Left ventricle myocardium inferior (tissue), 1 donor: ENCODE measurements at places on chromosomes 16 and 17.

DNA sequence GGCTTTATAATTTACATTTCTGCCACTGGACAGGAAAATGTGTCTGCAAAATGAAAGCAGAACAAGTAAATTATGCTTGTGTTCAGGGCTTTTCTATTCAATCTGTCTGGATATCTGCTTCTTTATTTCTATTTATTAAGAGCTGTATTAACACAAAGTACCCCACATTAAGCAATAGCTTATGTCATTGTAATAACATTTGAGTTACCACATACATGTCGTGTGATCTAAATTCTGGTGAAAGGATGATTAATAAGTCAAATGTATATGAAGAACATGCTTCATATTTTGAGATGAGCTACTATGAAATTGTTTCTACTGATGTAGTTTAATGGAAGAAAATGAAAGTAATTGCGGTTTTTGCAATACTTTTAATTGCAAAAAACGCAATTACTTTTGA, 238.2 kb downstream of the KCNJ2 start:
- DNase-seq: no peak

- DNase-seq: no peak
Measured at GRCh38 chr17:31250229-31250628, 46.8 kb downstream of the OMG start.

GRCh38 chr16:87298857-87299465, 18.2 kb downstream of the C16orf95 start:
- DNase-seq: no peak

GRCh38 chr17:10118788-10119130, 79.6 kb downstream of the GAS7 start:
- DNase-seq: no peak

- DNase-seq: no peak
Measured at GRCh38 chr17:61322325-61323002, 77.2 kb upstream of the TBX2 start.

GRCh38 chr16:30699615-30700099, 686 bp downstream of the SRCAP start:
- no peak for DNase-seq

DNA sequence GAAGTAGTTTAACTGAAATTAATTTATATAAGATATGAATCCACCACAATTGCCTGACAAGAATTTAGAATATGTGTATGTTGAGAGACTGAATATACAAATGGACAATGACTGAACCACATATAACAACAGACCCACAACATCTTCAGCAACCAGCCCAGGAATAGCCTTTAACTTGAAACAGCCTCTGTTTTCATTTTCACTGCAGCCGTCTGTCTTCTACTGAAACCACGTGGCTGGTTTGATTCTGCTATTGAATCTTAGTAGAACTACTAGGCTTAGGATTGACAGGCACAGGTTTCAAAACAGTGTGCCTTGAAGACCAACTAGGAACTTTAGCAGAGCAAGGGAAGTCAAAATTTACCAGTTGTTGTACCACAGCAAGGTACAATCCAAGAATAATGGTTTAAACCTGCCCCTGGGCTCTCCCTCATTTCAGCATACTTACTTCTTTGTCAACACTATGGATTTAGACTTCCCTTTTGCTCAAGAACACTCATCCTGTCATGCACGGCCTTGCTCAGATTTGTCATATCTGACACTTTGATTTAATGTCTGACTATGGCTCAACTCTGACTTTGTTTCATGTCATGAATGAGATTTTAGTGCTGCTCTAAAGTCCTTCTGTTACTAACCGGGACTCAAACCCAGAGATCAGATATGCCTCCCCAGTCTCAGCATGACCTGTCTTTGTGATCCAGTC, 355.0 kb downstream of the KIF2B start:
- DNase-seq: no peak

DNA sequence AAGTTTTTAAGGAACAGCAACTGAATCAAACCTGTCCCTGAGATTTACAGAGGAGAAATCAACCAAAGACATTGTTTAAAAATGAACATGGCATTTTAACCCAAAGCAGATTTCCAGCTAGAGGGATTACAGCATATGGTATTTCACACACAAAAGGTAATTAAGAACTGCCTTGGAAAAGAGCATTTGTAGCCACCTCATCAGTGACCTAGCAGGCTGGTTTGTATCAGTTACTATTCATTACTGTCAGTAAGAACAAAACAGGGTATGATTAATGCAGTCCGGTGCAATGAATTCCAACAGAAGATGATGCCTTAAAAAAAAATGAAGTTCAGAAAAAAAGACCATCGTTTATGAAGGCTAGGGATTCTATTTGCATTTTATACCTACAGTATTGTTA, 219.9 kb downstream of the CHD9NB start:
- no peak for DNase-seq

- no peak for DNase-seq
Measured at GRCh38 chr17:19343671-19344151, 18.8 kb downstream of the B9D1 start.

DNA sequence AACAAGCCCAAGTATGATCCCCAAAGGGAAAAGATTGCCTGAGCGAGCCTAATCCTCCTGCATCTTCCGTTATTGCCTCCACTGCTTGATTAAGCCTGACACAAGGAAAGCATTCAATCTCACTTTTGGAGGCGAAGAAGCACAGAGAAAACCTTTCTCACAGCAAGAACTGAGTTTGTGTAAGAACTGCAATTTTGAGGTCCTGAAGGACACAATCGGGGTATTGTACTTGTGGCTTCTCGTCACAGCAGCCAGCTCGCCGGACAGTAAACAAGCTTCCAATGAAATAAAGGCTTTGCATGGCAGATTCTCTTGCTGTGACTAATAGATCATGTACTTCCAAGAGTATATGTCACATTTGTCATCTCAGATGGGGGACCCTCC, 18.7 kb upstream of the FOXF1 start:
- no peak for DNase-seq

DNA sequence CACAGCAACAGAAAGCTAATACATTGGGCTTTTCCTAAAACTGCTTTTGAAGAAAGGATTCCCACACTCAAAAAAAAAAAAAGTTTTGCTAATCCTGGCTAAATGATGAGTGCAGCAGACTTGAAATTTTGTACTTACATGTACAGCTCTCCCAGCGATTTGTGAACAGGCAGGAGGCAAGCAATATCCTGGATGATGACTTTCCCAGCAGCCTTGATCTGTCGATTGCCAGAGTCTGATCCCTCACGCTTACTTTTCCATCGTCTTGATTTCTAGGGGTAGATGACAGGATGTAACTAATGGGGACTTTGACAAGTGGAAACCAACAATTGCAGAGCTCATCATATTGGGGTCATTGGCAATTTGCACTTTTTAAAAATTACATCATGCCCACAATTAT, 91.4 kb downstream of the WDR59 start:
- no peak for DNase-seq

- DNase-seq: no peak
Measured at GRCh38 chr16:5906351-5906750, 808.8 kb upstream of the EEF2KMT start.

DNA sequence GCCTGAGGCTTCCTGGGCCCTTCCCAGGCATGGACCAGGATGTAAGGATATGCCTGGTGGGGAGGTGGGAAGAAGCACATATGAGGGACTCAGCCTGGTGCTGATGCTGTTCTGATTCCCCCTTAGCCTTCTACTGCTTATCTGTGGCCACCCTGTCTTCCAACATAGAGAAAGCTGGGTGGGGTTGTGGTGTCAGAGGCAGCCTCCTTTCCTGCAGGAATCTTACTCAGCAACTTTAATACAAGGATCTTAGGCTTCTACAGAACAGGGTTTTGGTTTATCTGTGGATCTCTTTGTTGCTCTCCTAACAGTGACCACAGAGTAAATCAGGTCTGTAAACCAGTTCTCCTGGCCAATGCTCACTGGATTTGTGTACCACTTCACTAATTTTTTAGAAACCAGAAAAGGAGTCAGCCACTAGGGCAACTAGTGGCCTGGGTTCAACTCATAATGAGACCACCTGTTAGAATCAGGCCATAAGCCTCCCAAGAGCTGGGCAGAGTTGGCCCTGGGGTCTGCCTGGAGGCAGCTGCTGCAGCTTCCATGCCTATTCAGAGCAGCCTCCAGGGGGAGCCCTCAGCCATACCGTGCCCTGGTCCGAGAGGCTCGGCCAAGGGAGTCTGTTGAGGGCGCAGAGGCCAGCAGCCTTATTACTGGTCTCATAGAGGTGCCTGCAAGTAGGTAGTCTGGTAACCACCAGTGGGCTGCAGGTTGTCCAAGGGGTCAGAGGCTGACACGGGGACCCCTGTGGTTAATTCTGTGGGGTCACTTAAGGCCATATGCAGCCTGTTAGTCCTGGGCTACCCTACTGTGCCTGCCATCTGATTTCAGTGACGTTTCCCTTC, 7.1 kb downstream of the HAS3 start:
- peak; percentile 42 for DNase-seq

DNA sequence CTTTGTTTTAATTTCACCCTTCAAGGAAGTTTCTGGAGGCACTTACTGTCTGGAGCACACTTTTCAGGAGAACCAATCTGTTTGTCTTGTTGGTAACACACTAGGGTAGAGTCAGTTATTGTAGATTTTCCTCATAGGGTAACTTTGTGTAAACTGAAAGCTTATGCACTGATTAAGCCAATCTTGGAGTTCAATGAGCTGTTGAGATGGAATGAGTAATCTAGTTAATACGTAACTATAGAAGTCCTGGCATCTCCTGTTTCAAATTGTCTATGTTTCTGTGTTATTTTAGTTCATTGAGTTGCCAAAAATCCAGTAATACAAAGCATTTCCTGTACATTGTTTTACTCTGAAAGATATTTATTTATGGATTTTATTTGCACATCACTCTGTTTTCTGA, 111.6 kb upstream of the HAS3 start:
- no peak for DNase-seq

DNA sequence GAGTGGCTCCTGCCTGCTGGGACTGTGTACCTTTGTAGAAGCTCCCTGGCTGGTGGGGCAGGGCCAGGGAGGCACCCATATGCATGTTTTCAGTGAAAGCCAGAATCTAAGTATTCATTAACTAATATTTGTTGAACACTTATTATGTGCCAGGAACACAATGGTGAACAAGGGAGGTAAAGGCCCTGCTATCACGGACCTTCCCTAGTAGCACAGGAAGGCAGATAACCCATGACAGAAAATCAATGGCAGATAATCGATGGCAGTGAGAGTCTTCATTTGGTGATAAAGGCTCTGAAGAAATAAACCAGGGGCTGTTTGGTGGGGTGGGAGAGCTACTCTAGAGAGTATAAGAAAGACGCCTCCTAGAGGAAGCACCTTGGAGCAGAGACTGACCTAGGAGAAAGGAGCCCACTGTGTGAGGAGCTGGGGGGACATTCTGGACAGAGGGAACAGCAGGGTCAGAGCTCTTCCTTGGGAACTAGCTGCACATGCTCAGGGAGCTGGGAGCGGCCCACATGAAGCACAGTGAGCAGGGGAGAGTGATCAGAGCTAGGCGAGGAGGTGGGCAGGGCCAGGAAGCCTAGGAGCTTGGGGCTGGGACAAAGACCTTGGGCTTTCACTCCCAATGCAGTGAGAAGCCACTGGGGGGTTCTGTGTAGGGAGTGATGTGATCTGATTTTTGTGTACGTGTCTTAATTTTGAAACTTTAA, 78.5 kb downstream of the SPECC1 start:
- DNase-seq: no peak

DNA sequence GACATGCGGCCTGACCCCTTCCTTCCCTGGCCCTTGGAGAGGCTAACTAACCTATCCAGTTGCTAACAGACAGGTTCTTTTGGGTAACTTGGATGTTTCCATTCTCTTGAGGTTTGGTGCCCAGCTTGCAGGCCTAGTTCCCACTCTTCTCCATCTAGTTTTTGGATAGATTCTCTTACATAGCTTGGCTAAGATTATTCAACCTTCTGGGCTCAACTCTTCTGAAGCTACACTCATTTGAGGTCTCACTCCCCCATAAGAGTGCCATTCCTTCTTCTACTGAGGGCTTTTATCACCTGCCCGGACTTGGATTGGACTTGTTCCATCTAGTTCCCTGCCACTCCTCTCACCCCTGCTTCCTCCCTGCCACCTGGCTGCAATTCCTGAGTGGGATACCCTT, 44.1 kb upstream of the MARCHF10 start:
- no peak for DNase-seq

- DNase-seq: peak; percentile 25
Measured at GRCh38 chr17:2689411-2690164, 22.0 kb downstream of the CLUH start.

DNA sequence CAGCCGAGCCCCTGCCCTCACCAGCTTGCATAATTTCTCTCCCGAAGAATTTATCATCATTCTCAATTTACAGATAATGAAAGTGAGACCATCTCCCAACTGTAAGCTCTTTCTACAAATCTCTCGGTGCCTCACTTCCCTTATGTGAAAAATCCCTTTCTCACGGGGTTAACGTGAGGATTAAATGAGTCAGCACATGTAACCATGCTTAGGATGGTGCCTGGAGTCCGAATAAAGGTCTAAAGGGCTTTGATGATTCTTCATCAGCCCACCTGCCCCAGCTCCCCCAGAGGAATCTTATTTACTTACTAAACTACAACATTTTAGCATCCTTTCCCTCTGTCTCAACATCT, 24.8 kb upstream of the PIK3R6 start:
- no peak for DNase-seq

DNA sequence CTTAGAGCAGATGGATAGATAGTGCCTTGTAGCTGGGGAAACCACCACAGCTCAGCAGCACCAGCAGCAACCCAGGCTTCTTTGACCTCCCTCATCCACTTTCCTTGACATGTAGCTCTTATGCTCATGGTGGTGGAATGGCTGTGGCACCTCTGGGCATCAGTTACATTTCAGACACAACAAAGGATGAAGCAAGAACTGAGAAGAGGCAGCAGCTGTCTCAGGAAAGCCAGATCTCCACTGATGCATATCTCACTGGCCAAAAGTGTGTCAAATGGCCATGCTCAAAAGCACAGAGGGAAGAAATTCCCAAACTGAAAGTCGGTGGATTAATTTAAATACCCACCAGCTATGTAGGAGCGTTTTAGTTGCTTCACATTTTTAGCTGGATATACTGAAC, 671.4 kb upstream of the SALL1 start:
- DNase-seq: no peak

- no peak for DNase-seq
Measured at GRCh38 chr17:73196500-73196899, 3.6 kb downstream of the COG1 start.

GRCh38 chr17:41796121-41796895, 9.8 kb upstream of the JUP start:
- no peak for DNase-seq

- DNase-seq: no peak
Measured at GRCh38 chr17:20703781-20704180, 124.3 kb downstream of the CDRT15L2 start.

DNA sequence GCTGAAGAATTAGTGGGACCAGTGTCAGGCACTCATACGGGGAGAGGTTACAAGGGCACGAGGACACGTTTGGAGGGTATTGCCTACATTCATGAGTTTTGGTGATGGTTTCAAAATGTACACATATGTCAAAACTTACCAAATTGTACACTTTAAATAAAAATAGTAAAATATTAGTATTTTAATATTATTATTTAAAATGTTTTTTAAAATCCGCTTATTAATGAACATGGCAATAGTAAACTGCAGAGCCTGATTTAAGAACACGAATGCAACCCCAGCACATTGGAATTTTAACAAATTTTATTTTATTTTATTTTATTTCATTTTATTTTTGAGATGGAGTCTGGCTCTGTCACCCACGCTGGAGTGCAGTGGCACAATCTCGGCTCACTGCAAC, 10.9 kb upstream of the ERCC4 start:
- DNase-seq: no peak
